ENCODE measurements at places on chromosomes 2 and 18. TPM values are rescaled to one million over a fixed set of nuclear protein-coding genes. Genes with fewer than 3 reads are reported as not detected.

DNA sequence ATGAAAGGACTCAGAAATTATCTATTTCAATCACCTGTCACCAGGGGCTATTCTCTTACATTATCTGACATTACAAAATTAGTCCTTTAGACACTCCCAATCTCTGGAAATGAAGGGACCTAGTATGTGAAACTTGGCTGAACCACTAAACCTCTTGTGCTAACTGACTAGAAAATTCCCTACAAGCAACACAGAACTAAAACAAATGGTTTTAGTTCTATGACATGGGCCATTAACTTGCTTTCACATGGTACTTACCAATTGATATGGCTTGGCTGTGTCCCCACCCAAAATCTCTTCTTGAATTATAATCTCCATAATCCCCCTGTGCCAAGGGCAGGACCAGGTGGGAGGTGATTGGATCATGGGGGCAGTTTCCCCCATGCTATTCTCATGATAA, 16.6 kb downstream of the SERPINE2 start:
- no peak for DNase-seq

DNA sequence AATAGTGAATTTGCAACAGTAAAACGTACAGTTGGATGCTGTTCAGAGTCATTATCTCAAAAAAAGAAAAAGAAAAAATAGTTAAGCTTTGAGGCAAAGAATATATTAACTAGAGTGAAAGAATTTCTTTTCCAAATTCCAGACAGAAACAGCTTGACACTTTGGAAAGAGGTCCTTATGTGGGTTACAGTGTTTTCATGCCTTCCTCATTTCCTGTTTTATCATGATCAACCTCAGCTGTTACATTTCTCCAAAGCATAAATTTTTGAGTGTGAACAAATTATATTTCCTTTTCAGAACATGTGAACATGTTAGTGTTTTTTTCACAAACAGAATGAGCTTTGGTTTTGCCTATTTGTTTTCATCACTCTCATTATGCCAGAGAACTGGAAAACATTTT, 13.6 kb downstream of the FRZB start:
- DNase-seq, result no peak

DNA sequence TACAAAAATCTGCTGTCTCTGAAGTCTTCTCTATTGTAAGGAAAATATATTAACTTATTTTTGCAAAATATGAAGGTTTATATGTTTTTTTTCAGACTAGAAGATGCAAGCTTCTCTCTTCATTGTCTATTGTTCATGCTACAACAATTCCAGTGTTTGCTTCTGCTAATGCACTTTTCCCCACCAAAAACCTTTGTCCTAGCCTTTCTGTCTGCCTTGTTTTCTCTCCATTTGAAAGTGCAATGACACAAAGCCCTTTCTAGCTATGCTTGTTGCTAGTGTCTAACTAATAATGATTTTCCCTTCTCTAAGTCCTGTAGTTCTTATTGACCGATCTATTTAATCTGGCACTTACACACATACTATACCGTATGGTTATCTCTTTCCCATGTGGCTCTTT, 369.5 kb upstream of the CELF4 start:
- no peak for DNase-seq

- no peak for DNase-seq
Measured at GRCh38 chr2:149313512-149313972, 16.8 kb upstream of the LYPD6 start.

DNA sequence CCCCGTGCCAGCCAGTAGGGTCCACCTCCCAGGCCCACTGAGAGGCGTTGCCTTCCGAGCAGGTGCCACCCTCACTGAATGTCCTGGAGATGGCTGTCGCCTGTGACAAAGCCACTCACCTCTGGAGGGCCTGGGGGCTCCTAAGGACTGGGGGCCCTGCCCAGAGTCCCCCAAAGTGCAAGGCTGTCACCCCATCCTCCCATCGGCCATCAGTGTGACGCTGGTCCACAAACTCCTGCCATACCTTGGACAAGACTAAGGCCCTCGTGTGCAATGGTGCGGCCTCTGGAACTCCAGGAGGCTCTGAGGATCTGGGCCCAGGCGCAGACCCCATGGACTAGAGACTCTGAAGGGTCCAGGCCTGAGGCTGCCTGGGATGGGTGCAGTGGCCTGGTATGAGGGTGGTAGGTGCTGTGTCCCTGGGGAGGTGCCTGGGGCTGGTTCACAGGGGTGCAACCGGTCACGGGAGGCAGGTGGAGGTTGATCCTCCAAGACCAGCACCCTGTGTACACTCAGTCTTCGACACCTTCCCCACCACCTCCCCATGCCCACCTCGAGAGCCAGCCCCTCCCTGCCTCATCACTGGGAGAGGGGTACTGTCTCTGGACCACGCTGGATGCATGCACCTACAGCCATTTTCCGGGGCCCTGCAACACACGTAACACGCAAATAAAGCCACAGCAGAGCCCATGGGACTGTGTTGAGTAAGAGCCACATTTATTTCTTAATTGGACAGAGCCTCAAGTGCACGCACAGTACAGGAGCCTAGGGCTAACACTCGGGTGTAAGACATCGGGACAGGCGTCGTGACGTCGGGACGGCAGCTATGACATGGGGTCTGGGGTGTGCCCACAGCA, 21.6 kb downstream of the AQP12A start:
- no peak for DNase-seq

DNA sequence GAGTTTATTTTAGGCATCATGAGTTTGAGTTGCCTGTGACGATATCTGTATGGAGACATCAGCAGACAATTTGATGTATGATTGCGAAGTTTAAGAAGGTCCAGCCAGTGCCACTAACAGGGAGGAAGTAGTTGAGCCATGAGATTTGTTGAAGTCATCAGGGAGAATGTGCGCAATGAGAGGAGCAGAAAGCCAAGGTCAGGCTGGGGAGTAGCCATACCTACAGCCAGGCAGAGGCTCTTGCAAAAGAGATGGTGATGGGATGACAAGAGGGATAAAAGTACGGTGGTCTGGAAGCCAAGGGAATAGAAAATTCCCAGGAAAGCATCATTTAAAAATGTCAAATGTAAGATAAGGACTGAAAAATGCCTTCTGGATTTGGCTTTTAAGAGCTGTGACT, 51.2 kb downstream of the LIMS1 start:
- DNase-seq, result no peak

GRCh38 chr18:74951165-74951760, 257.7 kb downstream of the PTGR3 start:
- no peak for DNase-seq

Gene TTN
- total RNA-seq, result 4.3 TPM

Data from activated naive CD4-positive, alpha-beta T cell treated with anti-CD3 and anti-CD28 coated beads, Interleukin-2, amount 50 U/mL, for 72 hours (primary cell).